ENCODE measurements at places on chromosomes 16 and 17. TPM values are rescaled to one million over a fixed set of nuclear protein-coding genes. Genes with fewer than 3 reads are reported as not detected.

CTRB1 gene
- total RNA-seq, result not detected

PMP22 gene
- total RNA-seq, result not detected

HSD3B7 gene
- not detected for total RNA-seq

HOXB4 gene
- total RNA-seq, result 2.9 TPM

KRTAP2-3 gene
- total RNA-seq, result not detected

NPIPB6 gene
- 3.0 TPM for total RNA-seq

CALB2 gene
- total RNA-seq, result not detected

CSH1 gene
- total RNA-seq, result 11.7 TPM

KRT25 gene
- not detected for total RNA-seq

- peak; percentile 75 for DNase-seq
Observed at GRCh38 chr17:7351665-7352502, at the start of gene KCTD11. TSS of gene KCTD11 (plus strand) at chr17:7352162.

GRCh38 chr17:74566132-74566753 is 1.1 kb downstream of the CD300H start:
- peak; percentile 50 for DNase-seq

GRCh38 chr17:77473615-77474226 is 333.0 kb downstream of the SEC14L1 start:
- DNase-seq, result no peak

DNA sequence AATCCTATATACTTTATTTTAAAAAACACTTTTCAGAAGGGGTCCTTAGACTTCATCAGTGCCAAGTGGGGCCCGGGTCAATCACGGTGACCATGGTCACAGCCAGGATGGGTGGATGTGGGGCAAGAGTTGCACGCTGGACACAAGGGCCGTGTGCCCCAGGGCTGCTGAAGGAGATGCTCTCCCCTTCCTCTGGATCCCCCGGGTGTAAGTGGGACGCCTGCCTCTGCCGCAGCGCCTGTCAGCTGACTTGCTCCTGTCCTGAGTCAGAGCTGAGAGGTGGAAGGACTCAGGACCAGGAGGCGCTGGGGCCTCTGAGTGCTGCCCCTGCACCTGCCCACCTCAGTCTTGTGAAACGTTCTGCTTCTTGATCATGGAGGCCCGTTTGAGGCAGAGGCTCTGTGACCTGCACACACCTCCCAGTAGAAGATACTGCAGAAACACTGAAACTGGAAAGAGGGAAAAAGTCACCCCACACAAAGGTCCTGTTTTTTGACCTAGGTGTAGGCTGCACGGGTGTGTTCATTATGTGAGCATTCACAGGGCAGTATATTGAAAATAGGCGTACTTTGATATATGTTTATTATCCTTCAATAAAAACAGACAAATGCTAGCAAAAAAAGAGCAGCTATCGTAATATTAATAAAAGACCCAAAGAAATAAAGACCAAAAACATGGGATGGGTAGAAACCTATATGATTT is 40.9 kb upstream of the BAHCC1 start:
- no peak for DNase-seq

GRCh38 chr17:64115822-64116534 is 14.0 kb downstream of the ERN1 start:
- no peak for DNase-seq

GRCh38 chr17:81885454-81885853 is 5.9 kb downstream of the ALYREF start:
- no peak for DNase-seq

DNA sequence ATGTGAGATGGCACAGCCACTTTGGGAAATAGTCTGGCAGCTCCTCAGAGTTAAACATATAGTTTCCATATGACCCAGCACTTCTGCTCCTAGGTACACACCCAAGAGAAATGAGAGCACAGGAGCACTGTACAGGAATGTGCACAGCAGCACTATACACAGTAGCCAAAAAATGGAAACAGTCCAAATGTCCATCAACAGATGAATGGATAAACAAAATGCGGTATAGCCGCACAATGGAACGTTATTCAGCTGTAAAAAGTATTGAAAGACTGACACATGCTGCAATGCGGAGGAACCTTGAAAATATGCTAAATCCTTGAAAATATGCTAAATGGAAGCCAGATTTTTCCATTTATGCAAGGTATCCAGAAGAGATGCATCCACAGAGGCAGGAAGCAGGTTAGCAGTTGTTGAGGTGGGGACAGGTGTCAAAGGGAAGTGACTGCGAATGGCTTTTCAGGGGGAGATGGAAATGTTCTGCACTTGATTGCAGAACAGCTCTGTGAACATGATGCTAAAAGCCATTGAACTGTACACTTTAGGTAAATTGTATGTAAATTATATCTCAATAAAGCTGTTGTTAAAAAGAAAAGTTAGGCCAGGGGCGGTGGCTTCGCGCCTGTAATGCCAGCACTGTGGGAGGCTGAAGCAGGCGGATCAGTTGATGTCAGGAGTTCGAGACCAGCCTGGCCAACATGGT is 80.7 kb downstream of the MPRIP start:
- no peak for DNase-seq

DNA sequence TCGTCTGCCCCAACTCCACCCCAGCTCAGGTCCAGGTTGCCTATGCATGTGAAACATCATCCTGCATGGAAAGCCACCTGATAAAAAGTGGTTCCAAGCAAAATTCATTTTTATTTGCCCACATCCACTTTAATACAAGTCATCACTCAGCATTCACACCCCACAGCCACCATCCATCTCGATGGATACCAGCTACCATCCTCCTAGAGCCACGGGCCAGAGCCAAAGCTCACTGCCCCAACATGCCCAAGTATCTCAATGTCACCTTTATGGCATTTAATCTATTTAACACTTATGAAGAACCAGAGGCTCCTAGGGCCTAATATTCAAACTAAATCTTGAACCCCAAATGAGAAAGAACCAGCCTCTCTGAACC is 70.5 kb downstream of the COPRS start:
- DNase-seq, result no peak

DNA sequence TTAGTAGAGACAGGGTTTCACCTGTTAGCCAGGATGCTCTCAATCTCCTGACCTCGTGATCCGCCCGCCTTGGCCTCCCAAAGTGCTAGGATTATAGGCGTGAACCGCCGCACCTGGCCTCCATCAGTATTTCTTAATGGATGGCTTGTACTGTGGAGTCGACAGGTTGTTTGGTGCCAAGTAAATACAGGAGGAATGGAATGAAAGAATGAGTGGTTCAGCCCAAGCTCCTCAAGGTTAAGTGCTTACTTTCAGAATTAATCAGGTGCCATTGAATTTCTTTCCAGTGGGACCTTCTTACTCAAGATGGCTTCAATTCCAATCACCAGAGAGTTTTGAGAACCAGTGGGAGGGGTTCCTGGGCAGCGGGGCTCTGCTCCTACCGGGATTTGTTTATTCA is 25.0 kb downstream of the ALOX15 start:
- DNase-seq, result no peak

- no peak for DNase-seq
Observed at GRCh38 chr17:53765609-53766008, 57.1 kb upstream of the KIF2B start.

Data from CD4-positive, CD25-positive, alpha-beta regulatory T cell (primary cell).